ENCODE measurements at places on chromosomes 12 and 14.

GRCh38 chr14:104224506-104225277 is 86.3 kb downstream of the KIF26A start:
- no peak for DNase-seq

GRCh38 chr12:5777451-5777850 is 167.6 kb downstream of the ANO2 start:
- DNase-seq = no peak

DNA sequence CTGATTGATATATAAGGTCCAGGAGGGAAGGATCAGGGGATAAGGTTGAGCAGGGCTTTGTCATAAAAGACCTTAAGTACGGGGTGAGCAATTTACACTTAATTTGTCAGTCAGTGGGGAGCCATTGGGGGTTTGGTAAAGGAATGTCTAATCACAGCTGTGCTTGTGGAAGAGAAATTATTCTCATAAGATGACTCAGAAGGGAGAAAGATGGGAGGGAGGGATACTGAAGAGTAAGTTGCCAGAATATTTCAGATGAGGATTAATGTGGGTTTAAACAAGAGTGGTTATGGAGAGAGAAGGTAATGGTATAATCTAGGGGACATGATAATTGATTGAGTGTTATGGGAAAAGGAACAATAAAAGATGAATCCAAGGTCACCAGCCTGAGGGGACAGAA is 500.1 kb upstream of the CCDC196 start:
- DNase-seq = no peak

DNA sequence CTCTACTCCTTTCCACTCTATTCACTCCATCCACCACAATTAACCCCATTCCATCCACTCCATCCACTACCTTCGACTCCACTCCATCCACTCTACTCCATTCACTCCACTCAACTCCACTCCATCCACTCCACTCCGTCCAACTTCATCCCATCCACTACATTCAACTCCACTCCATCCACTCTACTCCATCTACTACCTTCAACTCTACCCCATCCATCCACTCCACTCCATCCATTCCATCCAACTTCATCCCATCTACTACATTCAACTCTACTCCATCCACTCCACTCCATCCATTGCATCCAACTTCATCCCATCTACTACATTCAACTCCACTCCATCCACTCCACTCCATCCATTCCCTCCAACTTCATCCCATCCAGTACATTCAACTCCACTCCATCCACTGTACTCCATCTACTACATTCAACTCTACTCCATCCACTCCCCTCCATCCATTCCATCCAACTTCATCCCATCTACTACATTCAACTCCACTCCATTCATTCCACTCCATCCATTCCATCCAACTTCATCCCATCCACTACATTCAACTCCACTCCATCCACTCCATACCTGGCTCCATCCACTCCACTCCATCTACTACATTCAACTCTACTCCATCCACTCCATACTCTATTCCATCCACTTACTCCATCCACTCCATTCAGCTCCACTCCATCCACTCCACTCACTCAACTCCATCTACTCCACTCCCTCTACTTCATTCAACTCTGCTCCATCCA is 16.4 kb downstream of the HNF1A start:
- no peak for DNase-seq

DNA sequence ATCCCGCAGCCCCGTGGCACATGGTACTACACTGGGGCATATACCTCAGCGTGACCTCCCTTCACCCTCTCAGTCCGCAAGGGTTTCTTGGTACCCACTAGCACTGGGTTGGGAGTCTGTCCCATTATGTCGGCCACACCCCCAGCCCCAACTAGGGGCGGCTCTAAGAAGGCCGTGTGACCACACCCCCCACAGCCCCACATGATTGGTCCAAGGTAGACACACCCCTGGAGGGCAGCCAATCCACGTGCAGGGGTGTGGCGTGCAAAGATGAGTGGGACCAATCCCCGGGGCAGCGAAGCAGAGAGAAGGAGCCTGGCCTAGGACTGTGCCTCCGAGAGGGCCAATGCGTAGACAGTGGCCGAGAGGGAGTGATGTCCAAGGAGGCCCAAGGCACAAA is 34.6 kb upstream of the BEGAIN start:
- no peak for DNase-seq

GRCh38 chr12:89453121-89453978 is 71.2 kb downstream of the GALNT4 start:
- DNase-seq = no peak

DNA sequence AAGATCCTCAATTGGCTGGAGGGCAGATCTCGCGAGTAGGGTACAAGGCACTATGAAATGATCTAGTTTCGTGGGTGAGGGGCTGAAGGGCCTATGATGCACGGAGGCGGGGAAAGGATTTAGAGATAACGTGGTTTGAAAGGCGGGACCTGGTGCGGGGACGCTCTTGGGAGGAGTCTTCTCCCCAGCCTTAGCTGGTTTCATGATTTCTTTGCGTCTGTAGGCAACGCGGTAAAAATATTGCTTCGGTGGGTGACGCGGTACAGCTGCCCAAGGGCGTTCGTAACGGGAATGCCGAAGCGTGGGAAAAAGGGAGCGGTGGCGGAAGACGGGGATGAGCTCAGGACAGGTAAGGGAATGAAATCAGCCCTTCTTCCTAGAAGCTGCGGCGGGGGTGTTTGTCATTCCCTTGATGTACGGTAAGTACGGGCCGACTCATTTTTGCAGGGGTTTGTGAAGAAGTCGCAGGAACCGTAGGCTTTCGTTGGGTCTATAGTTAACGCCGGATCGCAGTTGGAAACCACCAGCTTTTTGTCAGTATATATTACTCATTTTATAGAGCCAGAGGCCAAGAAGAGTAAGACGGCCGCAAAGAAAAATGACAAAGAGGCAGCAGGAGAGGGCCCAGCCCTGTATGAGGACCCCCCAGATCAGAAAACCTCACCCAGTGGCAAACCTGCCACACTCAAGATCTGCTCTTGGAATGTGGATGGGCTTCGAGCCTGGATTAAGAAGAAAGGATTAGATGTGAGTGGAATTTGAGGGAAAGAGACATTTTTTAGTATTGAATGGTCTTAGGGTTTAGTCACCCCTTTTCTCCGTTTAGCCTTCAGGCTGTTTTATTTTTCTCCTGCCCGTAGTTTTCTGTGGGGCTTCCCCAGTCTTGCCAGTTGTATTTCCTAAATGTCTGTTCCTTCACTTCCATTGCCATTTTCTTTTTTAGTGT is 602 bp downstream of the APEX1 start:
- DNase-seq = peak; percentile 73

DNA sequence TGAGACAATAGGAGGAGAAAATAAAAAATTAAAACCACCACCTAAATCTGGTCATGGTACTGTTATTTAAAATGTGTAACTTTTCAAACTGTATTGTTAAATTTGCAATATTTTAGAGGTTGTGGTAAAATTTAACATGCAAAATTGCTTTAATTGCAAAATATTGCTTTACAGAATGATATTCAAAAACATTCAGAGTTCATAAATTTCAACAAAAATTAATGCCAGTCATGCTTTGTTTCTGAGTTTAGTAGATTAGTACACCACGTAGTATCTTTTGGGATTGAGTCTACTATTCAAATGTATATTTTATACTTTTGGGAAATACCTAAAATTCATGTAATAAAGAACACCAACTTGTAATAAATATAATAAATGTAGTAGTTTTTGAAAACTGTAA is 18.3 kb downstream of the ETFRF1 start:
- DNase-seq = no peak

GRCh38 chr12:68924546-68924945 is 8.4 kb downstream of the CPM start:
- no peak for DNase-seq

- no peak for DNase-seq
Measured at GRCh38 chr12:79360286-79360685, 330.5 kb downstream of the PAWR start.

DNA sequence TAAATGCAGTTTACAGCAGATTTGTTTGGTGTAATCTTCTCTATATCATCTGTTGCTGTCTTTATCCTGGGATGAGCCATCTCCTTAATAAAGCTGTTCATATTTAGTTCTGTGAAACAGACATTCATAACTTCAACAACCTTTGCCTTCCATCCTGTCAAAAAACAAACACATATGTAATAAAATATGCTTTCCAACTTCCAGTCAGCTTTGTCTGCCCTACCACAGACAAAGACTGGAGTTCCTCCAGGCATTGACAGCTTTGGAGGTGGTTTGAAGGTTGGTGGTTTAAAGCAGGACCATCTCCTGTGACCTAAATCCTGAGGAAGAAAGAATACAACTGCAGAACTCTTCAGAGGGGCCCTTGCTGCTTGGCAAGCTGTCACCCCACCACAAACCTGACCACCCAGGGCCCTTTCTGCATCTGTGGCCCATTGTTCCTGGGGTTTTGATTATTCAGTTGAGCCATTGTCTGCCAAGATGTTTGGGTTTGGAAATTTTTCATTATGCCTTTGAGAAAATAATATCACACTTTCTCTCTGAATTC is 28.2 kb upstream of the PTGR2 start:
- DNase-seq = no peak

GRCh38 chr12:3326850-3327780 is 163.9 kb upstream of the PRMT8 start:
- DNase-seq = no peak

- DNase-seq = no peak
Measured at GRCh38 chr12:13149411-13149810, 45.9 kb upstream of the GSG1 start.

- DNase-seq = no peak
Measured at GRCh38 chr14:68624541-68625220, 168.2 kb downstream of the ZFP36L1 start.

- no peak for DNase-seq
Measured at GRCh38 chr12:75935539-75936242, 95.9 kb downstream of the PHLDA1 start.

DNA sequence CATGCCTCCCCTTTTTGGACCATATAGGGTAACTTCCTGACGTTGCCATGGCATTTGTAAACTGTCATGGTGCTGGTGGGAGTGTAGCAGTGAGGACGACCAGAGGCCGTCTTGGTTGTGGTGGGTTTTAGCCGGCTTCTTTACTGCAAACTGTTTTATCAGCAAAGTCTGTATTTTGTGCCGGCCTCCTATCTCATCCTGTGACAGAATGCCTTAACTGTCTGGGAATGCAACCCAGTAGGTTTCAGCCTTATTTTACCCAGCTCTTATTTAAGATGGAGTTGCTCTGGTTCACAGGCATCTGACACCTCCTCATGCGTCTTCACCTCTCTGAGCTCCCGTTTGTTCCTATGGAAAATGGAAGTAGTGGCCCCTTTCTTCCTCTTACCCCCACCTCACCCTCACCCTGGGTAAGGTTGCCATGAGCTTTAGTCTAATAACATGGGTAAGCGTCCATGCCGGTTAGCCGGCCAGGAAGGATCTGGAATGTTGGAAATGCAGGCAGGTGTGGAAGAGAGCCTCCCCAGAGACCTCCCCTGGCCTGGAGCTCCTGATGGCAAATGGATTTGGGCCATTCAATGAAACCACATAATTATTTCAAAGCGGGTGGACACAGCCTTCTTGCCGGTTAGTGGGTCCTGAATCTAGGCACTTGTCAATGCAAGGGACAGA is 18.6 kb downstream of the HHIPL1 start:
- no peak for DNase-seq

- DNase-seq = no peak
Measured at GRCh38 chr12:124861898-124862676, 1.6 kb downstream of the SCARB1 start.

DNA sequence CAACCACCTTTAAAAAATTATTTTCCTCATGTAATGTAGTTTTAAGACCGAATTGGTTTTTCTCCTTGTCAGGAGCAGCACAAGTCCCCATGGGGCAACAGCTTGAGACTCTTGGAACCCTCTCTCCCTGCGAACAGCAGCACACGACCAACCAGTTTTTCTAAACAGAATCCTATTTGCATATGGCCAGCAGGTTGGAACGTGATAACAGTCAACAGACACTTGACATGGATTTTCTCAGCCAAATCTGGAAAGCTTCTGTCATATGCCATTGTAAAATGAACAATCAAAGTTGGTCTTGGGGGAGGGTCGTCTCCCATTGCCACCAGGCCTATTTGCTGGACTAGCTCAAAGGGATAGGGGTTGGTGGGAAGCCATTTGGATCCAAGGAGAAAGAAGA is 1915.0 kb upstream of the FLRT2 start:
- DNase-seq = no peak

- no peak for DNase-seq
Measured at GRCh38 chr14:84535976-84536375, 994.0 kb upstream of the FLRT2 start.

DNA sequence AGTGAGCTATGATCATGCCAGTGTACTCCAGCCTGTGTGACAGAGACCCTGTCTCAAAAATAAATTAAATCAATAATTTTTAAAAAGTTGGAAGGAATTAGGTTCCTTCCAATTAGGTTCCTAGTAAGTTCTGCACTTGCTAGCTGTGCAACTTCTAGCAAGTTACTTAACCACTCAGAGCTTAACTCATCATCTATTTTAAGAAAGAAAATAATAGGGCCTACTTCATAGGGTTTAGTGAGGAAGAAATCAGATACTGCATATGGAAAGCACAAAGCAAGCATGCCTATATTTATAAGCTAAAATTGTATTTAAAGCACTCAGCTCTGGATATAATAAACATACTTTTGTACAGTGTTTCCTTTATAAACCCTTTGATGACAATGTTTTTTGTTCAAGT is 10.7 kb downstream of the FOXN3 start:
- DNase-seq = no peak

DNA sequence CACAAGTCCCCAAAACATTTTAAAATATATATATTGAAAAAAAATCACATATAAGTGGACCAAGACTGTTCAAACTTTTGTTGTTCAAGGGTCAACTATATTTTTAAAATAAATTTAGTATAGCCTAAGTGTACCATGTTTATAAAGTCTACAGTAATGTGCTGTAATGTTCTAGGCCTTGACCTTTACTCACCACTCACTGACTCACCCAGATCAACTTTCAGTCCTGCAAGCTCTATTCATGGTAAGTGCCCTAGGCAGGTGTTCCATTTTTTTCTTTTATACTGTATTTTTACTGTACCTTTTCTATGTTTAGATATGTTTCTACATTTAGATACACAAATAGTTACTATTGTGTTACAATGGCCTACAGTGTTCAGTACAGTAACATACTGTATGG is 23.4 kb upstream of the TMTC1 start:
- no peak for DNase-seq

DNA sequence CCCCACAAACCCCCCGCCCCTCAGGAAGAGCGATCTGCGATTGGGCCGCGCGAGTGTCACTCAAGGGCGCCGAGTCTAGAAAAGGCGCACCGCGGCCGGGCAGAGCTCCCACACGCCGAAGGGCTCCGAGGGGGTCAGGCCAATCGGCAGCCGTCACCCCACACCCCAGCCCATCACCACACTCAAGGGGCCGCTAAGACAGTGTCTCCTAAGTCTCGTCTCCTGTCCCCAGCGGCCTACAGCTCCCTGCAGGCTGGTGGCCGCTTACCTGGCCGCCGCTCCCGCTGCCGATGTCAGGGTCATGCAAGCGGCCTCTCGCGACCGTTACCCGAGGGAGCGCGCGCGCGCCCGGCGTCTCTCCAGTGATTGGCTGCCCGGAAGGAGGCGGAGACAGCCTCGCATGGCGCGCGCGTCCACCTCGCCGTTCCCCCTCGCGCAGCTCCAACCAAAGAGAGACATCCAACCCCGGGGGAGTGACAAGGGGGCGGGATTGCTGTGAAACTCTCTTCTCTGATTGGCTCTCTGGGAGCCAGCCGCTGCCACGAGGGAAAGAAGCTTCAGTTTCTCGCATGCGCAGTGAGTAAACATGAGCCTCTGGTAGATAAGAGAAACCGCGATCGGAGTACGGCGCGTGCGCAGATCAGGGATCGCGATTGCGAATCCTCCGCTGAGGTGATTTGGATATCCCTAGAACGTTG is at the start of the genes MPHOSPH9 and MTRFR:
TSS of gene MPHOSPH9 (minus strand) at position 335 of the 698 bp plus-strand sequence. CDS start 2,777 bp downstream, outside the sequence.
TSS of gene MTRFR (plus strand) at position 630 of the 698 bp plus-strand sequence. CDS start 20,239 bp downstream, outside the sequence.
- peak; percentile 100 for DNase-seq

- DNase-seq = no peak
Measured at GRCh38 chr12:120757226-120757742, 31.7 kb downstream of the ACADS start.

GRCh38 chr14:100484531-100485267 is 102.5 kb downstream of the BEGAIN start:
- DNase-seq = no peak

All from CD4-positive, alpha-beta T cell treated with Interleukin-6 at 100 ng/mL for 8 hours (primary cell).